ENCODE measurements at places on chromosomes 12 and 14. TPM values are rescaled to one million over a fixed set of nuclear protein-coding genes. Genes with fewer than 3 reads are reported as not detected.

The HOXC13 gene
- total RNA-seq = not detected

The HOXC6 gene
- total RNA-seq = not detected

The ZNF891 gene
- total RNA-seq = 2.0 TPM

The KRT83 gene
- not detected for total RNA-seq

The ADIPOR2 gene
- 63.5 TPM for total RNA-seq

The PLEK2 gene
- 0.44 TPM for total RNA-seq

The ACSS3 gene
- not detected for total RNA-seq

The PPFIA2 gene
- total RNA-seq = not detected

The MYL2 gene
- total RNA-seq = not detected

The ASB8 gene
- total RNA-seq = 43.1 TPM

The FRMD6 gene
- total RNA-seq = 2.5 TPM

The GPRC5D gene
- total RNA-seq = not detected

All from activated CD8-positive, alpha-beta memory T cell treated with anti-CD3 and anti-CD28 coated beads, Interleukin-2, amount 10 ng/mL, durations not matched to agents 7 days and 5 days (primary cell).